ENCODE measurements at places on chromosomes 3 and 15. TPM values are rescaled to one million over a fixed set of nuclear protein-coding genes. Genes with fewer than 3 reads are reported as not detected.

DNA sequence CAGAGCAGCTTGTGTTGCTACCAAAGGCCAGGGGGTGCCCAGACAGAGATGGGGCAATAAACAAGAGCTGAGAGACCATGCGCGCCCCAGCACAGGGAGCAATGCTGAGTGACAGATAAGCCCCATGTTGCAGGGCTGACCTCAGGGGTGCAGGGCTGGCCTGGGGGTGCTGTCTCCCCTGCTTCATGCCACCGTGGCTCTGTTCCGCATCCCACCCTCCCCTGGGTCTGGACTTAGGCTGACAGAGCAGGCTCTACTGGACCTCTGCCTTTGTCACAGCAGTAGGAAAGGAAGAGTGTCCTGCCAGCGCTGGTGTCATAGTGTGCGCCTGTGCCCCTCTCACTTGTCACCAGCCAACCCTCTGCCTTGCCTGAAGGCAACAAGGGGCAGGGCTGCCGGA is 67.4 kb upstream of the IQSEC1 start:
- DNase-seq: no peak

GRCh38 chr3:189529468-189529867 is 101.7 kb upstream of the TP63 start:
- no peak for DNase-seq

GRCh38 chr15:23629234-23629805 is 18.3 kb downstream of the MAGEL2 start:
- DNase-seq: no peak

DNA sequence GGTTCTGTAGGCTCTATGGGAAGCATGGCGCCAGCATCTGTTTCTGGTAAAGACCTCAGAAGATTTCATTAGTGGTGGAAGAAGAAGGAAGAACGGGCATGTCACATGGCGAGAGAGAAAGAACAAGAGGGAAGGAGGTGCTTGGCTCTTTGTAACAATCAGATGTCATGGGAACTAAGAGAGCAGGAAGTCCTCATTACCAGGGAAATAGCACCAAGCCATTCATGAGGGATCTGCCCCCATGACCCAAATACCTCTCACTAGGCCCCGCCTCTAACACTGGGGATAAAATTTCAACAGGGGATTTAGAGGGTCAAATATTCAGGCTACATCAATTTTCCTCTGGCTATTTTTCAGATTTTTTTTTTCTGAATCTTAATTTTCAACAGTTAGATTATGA is 954.3 kb downstream of the SQOR start:
- no peak for DNase-seq

GRCh38 chr3:150773616-150774192 is 10.7 kb upstream of the SIAH2 start:
- no peak for DNase-seq

GRCh38 chr3:149131589-149131988 is 2.2 kb downstream of the HPS3 start:
- DNase-seq: no peak

DNA sequence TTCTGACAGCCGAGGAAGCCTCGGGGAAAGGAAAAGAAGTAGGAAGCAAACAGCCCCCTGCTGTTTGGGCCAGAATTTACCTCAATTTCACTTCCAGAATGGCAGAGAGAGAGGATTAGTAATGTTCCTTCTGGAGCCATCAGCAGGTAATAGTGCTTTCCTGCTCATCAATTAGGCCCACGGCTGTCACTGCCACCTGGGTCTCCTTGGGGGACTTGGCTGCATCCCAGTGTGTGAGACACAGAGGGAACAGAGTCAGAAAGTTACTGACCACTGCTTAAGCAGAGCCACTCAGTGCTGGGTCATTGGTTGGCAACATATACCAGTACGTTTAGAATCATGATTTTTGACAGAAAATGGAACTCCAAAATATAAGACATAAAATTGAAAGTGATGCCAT is 397.0 kb downstream of the EPHA3 start:
- no peak for DNase-seq

Gene SPINK8
- total RNA-seq: not detected

Gene WWTR1
- 0.11 TPM for total RNA-seq
